Stimulated activated CD4-positive, alpha-beta T cell treated with anti-CD3 and anti-CD28 coated beads, Interleukin-4, amount 100 ng/mL, for 1 hour (primary cell): ENCODE measurements at places on chromosomes 6 and 20.
A peak's percentile ranks its signal among the peaks of the same experiment; 100 is the strongest.

GRCh38 chr20:37254114-37254878 lies 7.3 kb downstream of the GHRH start:
- no peak for DNase-seq

- no peak for DNase-seq
These were observed 15.6 kb upstream of the MAS1 start for GRCh38 chr6:159875194-159875593.

DNA sequence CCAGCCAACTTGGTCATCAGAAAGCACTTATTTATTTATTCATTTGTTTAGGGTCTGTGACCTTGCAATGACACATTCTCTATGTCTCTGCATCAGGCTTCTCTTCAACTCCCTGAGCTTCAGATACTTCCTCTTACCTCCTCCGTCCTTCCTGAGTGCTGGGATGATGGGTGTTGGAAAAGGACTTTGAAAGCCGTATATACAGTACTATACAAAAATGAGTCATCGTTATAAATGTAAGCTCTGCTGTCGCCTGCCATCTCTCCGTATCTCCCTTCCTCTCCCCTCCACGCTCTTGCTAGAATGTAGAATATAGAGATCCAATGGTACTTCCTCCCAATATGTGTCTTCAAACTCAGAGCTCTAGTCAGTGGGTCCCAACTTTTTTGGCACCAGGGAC lies 91.9 kb upstream of the SALL4 start:
- DNase-seq: no peak

DNA sequence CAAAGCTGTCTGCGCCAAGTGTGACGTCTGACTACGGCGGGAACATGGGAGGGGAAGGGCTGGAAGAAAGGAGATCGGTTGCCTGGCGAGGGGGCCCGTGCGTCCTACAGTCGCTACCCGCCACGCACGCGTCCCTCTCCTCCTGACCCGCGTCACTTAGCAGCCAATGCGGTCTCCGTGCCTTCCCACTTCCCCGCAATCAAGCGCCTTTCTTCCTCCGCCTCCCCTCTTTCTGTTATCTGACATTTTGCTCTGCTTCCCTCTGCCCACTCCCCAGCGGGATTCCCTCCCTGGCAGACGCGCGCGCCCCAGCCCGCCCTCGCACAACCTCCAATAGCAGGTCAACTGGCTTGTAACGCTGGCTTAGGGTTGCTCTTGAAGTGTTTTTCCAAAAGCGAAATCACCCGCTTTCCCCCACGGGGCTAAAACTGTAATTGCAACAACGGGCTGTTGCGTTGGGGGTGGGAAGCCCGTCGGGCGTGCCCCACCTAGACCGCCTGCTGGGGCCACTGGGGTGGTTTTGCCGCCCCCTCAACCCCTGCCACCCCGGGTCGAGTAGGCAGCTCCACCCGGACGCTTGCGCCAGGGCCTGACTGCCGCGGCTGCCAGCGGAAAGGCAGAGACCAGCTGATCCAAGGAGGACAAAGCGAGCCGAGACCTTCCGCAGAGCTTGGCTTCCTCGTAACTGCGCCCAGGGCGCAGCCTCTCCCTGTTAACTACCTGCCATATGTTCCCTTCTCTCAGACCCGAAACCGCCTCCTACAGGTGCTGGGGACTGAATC lies 6.2 kb upstream of the SOX4 start:
- peak; percentile 6 for DNase-seq

DNA sequence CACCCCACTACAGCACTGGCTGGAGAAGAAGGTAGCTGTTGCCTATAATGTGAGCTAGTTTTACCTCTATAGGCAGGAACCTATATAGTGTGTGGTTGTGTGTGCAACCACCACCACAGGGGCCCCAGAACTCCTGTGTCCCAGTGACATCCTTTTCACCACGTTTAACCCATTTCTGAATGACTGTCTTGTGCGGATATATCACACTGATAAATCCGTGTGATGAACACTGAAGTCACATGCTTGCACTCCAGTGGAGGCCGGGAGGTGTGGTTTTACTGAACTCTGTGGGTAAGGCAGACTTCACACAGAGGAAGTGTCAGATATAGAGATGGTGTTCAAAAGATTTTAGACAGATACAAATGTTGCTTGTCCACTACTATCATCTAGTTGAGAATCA lies 32.5 kb downstream of the SDHAF4 start:
- no peak for DNase-seq
